Esophagus squamous epithelium (tissue), 5 donors: ENCODE measurements at places on chromosomes 11 and 22.

- DNase-seq = no peak
Measured at GRCh38 chr22:27761000-27761399, 40.6 kb downstream of the MN1 start.

DNA sequence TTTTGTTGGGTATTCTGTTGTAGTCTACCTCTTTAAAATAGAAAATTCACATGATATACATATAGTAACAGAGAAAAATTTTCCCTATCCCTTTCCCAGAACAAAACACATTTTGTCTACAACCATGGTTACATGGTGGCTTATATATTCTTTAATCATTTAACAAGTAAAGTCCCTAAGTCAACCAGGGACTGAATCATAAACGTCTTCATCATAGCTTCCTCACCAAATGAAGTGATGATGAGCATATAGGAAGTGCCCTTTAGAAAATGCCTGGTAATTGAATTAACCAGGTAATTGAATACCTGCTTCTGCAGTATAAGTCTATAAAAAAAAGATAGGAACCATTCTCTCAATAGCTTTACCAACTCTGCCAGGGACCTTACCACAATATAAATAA is 101.2 kb downstream of the APOL5 start:
- DNase-seq = no peak

- DNase-seq = no peak
Measured at GRCh38 chr22:25804676-25805075, 62.7 kb downstream of the MYO18B start.

DNA sequence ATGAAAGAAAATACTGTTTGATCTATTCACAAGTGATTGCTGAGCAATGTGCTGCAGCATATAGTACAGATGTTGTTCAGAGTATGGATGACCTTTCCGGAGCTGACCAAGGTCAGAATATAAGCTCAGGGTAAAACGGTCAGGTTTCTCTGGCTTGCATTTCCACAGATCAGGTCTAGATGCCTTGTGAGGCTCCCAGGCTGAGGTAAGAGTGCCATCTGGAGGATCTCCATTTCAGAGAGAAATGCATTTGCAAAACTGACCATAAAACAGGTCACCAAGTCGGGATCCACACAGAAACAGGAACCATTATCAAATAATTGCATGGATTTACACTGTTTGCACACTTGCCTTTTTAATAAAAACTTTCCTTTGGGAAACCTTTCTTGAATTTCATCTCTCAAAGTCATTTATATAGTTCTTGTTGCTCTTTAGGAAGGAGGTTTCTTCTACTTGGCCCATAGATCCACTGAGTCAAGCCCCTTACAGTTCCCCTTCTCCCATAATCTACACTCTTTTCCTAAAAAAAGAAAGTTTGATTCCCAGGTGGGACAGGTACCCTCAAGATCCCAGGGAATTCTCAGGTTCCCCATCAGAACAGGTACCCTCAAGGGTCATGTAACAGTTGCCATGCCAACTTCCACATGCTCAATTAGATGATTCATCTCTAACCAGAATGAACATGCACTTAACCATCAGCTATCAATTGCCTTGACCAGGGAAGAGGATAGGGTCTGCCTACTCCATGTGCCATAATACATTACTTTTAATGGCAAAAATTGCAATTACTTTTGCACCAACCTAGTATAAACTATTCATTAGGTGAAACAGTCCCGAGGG is 25.0 kb upstream of the TMPRSS5 start:
- no peak for DNase-seq

- DNase-seq = no peak
Measured at GRCh38 chr11:58330861-58331260, 28.0 kb downstream of the OR5B17 start.

DNA sequence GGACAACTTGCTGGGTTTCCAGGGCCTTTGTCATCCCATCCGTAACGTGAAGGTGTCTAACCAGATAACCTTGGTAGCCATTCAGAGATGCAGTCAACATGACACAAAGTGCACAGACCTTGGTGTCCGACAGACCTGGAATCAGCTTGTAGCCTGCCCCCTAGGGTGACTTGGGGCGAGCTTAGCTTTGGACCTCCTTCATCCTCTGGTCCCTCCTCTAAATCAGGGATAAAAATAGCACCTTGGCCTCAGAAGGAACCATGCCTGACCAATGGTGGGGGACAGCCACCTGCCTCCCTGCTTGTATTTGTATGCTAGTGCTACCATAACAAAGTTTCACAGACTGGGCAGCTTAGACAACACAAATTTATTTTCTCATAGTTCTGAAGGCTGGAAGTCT is 3.7 kb downstream of the SNRPD3 start:
- DNase-seq = no peak

GRCh38 chr22:44391481-44392445 is 79.0 kb upstream of the SHISAL1 start:
- DNase-seq = no peak

DNA sequence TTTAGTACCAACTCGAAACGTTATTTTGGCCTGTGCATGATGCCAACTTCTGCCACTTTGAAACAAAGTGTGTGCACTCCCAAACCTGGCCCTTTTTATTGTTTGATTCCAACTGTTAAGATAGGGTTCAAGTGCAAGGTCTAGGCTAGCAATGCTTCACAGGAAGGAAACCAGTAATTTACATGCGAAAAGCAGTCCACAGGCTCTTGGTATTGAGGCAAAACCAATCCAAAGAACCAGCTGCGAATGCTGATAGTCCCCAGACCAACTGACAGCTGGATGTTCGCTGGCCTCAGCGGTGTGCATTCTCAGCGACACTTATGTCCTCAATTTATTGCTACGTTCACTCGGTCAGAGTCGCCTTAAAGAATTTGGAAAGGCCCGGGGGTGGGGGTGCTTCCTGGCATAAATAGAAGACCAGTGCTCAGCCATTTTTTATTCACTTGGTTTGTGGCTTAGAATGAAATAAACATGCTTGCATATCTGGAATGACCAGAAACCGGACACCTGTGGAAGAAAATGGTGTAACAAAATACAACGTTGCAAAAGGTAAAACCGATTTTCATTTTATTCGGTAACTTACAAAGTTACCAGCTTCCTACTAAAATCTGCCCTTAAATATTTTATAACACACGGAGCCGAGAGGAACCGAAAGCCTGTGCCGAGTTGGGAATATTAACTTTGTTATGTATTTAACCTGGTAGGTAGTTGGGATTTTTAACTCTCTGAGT is 1.6 kb downstream of the CPT1A start:
- no peak for DNase-seq

DNA sequence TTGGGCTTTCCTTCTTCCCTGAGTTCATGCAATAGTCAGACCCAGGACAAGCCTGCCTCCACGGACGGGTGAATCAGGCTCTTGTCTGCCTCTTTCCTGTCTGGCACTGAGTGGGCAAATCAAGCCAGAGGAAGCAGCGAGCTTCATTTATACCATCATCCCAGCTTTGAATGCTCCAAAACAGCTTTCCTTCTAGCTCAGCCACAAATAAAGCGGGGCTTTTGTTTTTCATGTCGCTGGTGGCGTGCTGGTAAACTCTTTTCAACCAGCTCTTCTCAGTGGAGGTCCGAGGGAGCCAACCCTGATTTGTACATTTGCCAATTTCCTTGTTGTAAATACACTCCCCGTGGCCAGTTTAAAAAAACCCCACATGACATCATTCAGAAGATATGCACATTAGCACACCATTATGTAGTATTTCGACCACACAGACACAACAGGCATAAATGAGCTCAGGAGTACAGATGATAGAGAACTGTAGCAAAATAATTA is 8.6 kb downstream of the C11orf91 start:
- DNase-seq = no peak

DNA sequence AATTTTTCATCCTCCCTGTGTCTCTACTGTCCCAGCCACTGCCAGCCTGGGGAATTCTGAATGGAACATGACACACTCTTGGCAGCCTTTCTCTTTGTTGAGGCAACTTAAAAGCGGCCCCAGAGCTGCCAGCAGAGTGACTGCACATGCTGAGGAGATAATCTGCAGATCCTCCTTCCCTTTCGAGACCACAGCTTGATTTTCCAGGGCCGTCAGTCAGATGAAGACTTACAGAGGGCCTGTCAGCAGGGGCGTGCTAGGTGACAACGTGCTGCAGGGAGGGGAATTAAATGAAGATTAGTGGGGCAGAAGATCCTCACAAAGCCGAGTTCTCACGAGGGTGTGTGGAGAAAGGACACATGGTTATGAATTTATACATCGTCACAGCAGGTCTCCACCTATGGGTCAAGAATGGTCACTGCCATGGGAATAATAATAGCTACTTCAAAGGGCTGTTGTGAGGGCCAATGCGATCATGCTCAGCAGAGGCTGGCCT is 193.5 kb upstream of the PITPNB start:
- no peak for DNase-seq

DNA sequence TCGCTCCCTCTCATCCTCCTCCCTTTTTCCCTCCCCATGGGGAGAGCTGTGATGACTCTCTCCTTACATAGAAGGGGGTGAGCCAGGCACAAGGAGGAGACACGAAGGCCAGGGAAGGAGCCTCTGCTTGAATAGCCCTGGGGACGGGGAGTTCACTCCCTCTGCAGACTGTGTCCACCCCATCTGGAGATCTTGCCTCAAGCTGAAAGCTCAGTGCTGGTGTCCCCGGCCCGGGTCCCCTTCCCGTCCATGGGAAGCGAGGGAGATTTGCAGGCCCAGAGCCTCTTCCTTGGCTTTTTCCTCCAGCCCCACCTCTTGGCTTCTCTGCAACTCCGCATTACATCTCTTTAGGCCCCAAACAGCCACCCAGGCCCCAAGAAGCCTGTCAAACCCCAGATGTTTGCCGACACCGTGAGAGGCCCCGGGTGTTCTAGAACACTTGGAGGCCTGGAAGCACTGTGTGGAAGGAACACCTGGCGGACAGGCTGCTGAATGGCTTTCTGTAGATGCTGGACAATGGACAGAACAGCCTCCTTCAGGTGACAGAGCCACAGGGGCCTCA is 32.3 kb downstream of the LINC01488 start:
- no peak for DNase-seq

- no peak for DNase-seq
Measured at GRCh38 chr11:119087747-119088241, 3.1 kb downstream of the HMBS start.

DNA sequence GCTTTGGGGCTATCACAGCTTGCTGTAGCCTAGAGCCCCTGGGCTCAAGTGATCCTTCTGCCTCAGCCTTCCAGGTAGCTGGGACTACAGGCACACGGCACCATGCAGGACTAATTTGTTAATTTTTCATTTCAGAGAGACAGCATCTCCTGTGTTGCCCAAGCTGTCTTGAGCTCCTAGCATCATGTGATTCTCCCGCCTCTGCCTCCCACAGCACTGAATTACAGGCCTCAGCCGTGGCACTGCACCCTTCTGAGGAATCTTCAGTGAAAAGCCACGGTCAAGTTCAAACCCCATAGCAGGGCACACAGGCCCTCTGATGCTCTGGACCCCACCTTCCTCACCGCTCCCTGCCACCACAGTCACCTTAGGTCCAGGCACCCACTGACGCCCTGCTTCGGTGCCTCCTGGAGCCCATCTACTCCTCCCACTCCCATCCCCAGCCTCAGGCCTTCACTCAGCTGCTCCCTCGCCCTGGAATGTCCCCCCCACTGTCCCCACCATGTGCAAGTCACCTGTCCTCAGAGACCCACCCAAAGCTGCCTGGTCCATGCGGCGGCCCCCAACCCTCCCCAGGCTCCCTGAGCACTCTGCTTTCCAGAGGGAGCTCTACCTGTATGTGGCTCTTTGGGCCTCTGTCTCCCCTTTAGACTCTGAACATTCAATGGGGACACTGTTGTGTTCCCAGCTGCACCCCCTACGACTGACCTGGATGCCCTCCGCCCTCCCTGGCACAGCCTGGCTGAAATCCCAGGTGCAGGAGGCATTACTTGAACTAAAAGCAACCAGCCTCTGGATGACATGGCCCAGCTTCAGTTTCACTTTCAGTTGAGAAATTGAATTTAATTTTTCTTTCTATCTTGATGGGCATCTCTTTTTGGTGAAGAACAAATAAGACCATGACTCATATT is 1.6 kb downstream of the APOL2 start:
- no peak for DNase-seq

DNA sequence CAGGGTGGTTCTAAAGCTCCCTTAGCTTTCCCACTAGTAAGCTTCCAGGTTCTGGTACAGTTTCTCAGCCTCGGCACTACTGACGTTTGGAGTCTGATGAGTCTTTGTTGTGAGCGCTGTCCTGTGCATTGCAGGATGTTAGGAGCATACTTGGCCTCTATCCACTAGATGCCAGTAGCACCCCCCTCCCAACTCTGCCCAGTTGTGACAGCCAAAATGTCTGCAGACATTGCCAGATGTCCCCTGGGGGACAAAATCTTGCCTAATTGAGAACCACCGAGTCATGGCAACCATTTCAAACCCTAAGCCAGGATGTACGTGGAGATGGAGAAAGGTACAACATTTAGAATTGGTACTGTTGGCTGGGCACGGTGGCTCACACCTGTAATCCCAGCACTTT is 68.7 kb downstream of the PTPRJ start:
- no peak for DNase-seq

DNA sequence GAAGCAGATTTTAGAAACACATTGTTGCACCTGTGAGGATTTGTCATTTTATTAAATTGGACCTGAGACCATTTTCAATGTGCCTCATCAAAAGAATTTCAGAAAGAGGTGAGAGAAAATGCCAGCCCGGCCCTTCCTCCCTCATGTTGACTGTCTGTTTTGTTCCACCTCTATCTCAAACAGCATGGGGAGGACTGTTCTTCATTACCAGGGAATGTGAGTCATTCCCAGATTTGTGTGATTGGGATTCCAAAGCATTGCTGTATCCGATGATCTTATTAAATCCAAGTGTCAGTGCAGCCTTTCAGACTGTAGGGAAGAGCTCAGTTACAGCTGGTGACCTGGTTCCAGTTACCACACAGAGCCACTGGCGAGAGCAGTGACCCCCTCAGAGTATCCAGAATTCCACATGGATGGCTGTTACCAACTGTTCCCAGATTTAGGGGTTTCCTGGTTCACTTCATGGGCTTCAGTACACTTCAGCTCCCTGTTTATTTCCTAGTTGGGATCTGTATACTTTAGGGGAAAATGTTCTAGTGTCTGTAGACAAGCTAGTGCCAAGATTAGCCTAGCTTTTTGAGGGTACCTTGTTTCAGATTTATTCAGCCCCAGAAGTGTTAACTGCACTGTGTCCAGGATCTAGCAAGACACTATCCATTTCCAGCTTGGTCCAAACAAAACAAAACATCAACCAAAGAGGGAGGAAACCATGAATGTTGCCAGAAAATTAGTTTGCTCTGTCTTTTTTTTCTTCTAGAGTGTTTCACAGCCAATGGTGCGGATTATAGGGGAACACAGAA is 20.9 kb downstream of the KREMEN1 start:
- no peak for DNase-seq

GRCh38 chr11:68521969-68522652 is 61.6 kb downstream of the PPP6R3 start:
- DNase-seq = no peak
